Stimulated activated effector memory CD8-positive, alpha-beta T cell treated with anti-CD3 and anti-CD28 coated beads, Interleukin-12 subunit alpha, Interleukin-12 subunit beta, amount 100 ng/mL, for 72 hours (primary cell): ENCODE measurements at places on chromosomes 3 and 15.

GRCh38 chr3:14884665-14885064 is 62.7 kb upstream of the NR2C2 start:
- no peak for DNase-seq

DNA sequence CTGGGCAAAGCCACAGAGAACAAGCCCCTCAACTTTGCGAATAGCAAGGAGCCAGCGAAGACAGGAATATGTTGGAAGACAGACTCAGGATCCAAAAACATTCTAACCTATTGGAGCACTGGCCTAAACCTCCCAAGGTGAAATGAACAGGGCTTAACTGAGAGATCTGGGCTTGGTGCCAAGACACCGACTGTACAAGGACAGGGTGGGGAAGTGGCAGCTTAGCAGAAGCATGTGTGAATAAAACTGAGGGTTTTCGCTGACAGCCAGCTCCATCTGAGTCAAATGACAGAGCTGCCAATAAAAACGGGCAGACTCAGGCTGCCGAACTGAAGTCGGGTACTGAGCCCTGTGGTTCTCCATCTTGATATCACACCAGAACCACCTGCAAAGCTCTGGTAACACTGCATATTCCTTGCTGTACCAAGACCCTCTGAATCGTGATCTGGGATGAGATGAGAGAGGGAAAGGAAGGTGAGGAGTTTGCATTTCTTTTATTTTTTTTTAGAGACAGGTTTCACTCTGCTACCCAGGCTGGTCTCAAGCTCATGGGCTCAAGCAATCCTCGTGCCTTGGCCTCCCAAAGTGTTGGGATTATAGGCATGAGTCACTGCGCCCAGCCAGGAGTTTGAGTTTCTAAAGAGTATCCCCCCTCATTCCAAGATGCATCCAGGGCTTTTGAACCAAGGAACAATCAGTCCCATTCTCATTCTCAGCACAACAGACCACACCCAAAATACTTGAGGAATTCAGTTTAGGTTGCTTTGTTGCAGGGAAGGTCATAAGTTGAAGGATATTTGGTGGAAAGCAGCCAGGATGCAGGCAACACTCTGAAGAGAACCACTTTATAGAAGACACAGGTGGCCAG is 6.0 kb upstream of the PLCB2 start:
- no peak for DNase-seq

DNA sequence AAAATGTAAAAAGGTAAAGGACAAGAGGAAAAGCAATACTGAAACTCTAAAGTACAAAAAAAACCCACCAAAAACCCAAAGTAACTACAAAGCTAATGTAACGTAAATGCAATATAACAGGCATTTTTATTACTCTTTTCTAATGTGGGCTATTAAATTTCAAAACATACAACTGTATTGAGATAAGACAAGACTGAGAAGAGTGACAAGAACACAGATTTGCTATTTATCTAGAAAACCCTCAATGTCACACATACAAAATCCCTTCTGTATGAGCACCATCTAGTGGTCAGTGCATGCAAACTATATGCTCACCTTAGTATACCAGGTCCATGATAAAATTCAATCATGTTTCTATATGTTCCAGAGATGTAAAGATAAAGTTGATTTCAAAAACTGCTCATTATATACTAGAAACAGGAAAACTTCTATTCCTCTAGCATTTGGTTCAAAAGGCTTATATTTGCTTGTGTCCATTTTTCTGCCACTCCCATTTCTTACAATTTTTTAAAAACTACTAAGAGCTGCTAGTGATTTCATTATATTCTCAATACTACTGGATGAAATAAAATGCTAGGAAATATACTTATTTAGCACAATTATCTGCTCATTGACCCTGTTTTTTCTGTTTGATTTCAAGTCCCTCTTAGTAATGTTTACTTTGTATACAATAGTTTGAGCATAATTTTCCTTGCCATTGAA is 111.4 kb downstream of the DLG1 start:
- DNase-seq, result no peak

- DNase-seq, result no peak
Measured at GRCh38 chr3:133383175-133383574, 16.7 kb upstream of the BFSP2 start.

DNA sequence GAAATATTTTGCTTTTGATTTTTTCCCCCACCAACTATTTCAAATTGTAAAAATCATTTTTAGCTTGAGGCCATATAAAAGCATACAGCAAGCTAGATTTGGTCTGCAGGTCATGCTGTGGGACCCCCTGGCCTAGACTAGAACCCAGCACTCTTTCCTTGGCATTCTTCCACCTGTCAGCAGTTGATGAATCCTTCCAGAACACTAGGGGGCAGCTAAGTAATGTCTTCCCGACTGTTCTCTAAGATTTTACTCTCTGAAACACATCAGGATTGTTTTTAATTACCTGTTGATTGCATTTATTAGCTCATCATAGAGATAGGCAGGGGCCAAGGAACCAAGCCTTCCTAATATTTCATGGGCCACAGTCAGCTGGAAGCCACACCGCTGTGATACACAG is 174.5 kb downstream of the CACNA1D start:
- DNase-seq, result no peak

DNA sequence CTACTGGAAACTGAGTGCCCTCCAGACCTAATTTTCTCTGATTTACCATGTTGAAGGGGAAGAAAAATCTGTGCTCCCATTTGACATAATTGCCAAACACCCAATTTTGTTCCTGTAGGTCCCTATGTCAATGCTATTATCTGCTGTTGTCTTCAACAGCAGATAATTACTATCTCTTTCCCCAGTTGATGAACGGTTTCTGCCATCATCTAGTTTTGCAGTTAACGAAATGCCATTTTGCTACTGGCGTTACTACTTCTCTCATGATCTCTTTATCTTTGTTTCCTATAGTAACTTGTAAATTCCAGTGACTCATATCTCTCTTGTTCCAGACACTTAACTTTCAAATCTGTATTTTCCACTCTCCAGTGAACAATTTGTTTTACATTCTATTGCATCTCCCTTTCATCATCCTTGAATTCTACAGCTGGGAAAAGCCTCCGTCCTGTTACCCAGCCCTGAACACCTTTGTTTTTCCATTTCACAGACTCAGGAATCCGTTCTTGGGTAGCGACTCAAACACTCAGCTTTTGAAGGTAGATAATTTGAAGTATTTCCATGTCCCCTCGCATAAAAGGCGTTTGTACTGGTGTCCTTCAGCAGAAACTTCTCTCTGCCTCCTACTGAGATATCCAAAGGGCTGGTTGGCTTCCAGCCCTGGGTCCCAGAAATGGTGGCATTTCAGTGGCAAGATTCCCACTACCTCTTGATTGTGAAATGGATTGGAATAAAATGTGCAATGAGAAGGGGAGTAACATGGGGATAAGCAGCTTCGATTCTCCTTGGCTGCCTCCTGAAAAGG is 111.7 kb downstream of the FOXB1 start:
- no peak for DNase-seq
